ENCODE measurements at places on chromosomes 5 and 9.

DNA sequence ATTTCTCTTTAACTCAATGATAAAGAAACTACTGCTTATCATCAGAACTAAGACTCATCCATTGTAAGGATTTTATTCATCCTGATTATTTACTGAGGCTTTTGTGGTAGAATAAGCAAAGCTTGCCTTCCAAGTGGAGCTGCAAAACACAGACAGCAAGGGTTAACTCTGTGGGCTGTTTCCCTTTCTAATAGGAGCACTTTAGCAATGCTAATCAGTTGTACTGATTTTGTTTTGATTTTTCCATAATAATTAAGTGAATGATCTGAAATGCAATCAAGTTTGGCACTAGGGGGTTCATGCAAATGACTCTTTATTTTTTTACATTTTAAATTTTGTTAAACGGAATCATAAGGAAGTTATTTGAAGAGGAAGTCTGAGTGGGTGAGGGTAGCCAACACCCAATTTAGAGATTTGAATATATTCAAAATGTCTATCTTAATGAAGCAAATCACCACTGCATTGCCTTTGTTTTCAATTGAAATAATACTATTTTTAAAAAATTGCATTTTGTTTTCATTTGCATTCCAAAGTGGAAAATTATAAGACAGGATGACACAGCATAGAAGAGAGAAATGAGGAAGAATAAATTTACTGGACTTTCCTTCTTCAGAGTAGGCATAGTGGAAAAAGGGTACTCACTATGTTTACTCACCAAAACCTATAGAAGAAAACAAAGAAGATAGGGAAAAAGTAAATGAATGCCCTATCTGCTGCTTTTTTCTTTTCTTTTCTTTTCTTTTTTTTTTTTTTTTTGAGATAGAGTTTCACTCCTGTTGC is 36.6 kb downstream of the MEGF10 start:
- DNase-seq: no peak

GRCh38 chr9:135526730-135527571 is 5.7 kb downstream of the LCN1 start:
- DNase-seq: no peak

DNA sequence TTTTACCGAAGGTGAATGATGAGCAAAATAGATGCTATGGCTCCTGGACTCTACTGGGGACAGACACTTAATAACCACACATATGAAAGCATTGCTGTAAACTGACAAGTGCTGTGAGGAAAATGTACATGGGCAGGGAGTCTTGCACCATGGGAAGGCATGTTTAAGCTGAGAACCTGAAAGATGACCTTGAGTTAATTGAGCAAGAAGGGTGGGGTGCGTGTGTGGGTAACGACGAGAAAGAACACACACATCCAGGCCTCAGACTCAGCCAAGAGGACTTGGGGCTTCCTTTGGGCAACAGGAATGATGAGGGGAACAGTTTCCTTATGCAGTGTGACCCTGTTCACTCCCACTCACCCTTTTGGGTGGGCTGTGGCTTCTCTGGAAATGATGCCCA is 73.1 kb downstream of the HSPA4 start:
- DNase-seq: no peak

DNA sequence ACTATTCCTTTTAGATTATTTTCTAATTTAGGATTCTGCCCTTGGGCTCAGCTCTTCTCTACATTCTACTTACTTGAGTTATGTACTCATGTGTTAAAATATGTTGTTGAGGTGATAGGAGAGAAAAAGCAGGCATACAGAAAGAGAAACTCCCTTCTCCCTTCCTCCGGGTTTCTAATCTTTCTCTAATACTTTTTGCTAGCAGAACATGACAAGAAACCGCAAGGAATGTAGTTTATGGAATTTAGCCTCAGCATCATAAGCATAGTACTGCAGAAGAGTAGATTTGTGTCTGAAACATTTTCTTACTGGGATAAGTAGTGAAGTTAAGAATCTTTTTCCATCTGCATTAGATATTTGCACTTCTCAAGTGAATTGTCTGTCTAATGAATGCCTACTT is 139.5 kb upstream of the CYLC2 start:
- DNase-seq: no peak

GRCh38 chr9:82410306-82410705 is 421.7 kb downstream of the SPATA31D1 start:
- no peak for DNase-seq

DNA sequence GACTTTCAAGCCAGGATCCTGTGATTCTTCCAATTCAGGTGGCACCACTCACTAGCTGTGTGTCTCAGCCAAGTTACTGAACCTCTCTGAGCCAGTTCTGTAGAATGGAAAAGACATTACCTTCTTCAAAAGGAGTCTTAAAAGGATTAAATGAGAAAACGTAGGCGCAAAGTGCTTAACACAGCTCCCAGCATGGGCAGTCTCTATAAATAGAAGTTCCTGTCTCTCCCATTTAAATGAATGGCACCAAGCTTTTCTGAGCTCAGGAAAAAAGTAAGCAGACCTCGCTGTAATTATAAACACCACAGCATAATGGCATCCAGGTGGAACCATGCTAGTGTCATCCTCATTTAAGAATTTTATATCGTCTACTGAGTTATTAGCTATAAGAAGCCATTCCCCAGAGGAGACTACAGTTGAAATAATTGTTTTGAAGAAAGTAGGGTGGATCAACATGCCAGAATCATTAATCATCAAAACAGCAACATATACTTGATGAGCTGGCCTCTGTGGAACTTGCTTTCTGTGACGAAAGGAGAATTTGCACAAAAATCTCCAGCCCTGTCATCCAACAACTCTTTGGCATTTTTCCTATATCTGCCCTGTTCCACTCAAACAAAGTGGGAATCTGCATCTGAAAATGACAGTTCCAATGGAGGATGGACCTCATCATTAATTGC is 188.9 kb downstream of the SPOCK1 start:
- no peak for DNase-seq

DNA sequence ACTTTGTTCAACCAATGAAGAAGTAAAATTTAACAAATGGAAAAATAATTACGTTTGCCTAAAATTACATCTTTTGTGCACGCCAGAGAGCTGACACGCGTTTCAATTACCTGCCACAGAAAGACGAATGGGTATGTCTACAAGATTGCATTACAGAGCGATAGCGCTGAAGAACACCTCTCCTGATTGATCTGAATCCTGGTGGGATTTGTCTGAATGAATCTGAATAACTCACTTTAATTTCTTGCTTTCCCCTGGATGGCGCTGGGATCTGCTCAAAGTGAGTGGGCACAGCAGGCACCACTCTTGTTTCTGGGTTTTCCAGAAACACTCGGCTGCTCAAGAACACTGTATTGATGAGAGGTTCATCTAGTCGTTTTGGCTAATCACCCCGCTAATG is 148.8 kb upstream of the TBC1D2 start:
- no peak for DNase-seq

All from activated CD4-positive, alpha-beta T cell treated with anti-CD3 and anti-CD28 coated beads for 36 hours (primary cell).